ENCODE measurements at places on chromosomes 13 and 19. TPM values are rescaled to one million over a fixed set of nuclear protein-coding genes. Genes with fewer than 3 reads are reported as not detected.

- no peak for DNase-seq
Observed at GRCh38 chr19:45342911-45343310, 2.4 kb downstream of the KLC3 start.

- no peak for DNase-seq
Observed at GRCh38 chr13:113646921-113647340, 11.1 kb downstream of the ATP4B start.

The TEX101 gene
- total RNA-seq = not detected

DNA sequence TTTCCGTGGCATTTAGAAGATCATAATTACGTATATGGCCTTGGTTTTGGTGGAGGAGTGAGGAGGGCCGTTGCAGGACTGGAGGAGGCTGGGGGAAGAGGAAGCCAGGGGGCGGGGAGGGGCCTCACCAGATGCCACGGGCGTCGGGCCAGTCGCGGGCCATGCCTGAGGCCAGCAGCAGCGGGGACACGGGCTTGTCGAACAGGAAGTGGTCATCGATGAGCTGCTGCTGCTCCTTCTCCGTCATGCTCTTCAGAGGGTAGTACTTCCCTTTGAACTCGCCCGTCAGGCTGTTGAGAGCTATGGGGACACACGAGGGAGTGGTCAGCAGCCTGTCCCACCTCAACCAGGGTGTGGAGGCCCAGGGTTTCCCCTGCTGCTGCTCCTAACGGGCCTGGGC is 11.1 kb downstream of the CKM start:
- no peak for DNase-seq

DNA sequence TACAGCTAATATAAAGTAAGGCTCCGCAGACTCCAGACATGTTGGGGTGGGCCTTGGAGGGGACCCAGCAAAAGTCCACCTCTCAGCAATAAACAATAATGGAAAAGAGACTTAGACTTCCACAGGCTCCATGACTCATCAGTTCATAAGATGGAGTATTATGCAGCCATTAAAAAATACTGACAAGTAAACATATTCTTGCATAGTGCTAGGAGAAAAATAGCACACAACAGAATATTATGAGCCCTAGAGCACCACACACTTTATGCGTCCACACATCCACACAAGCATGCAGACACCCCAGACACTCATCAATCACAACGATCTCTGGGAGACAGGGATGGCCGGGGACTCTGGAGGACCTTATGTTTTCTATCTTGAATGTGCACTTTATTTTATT is 46.0 kb downstream of the PDCD5 start:
- DNase-seq = no peak

The PET100 gene
- total RNA-seq = 29.3 TPM

DNA sequence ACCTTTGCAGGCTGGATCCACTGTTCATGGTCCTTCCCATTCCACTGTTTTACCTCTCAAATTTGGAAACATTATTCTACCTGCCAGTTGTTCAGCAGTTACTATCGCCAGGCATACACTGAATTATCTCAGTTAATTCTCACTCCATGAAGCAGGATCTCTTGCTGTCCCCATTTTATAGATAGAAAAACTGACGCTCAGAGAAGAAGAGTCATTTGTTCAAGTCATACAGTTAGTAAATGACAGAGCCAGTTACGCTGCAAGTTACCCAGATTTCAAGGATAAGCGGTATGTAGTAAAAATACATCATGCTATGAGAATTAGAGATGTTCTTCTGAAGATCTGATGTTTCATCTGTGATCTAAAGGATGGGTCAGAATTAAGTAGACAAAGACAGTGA is 40.2 kb upstream of the IGSF23 start:
- DNase-seq = no peak

The SIGLEC11 gene
- total RNA-seq = under 0.01 TPM

- DNase-seq = no peak
Observed at GRCh38 chr13:111893071-111893606, 173.8 kb upstream of the SOX1 start.

- DNase-seq = no peak
Observed at GRCh38 chr13:61162636-61163035, 253.0 kb downstream of the PCDH20 start.

GRCh38 chr19:5714816-5715215 is 5.1 kb downstream of the LONP1 start:
- DNase-seq = no peak

The SMARCA4 gene
- 85.2 TPM for total RNA-seq

DNA sequence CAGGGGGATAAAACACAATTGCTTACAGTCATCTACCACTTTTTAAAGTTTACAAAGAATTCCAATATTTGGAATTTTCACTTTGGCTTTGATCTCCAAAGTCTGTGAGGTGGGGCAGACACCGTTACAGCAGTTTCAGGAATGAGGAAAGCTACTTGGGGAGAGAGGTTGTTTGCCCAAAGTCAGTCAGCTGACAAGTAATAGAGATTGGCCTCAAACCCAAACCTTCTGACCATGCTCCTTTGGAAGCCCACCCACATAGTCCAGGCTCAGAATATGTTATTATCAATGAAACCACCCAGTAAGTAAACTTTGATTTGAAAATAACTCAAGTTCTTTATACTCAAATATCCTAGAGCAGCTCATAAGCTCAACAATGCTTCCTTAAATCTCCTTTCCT is 29.0 kb downstream of the RXFP2 start:
- no peak for DNase-seq

GRCh38 chr13:109249780-109250528 is 536.4 kb downstream of the IRS2 start:
- no peak for DNase-seq

DNA sequence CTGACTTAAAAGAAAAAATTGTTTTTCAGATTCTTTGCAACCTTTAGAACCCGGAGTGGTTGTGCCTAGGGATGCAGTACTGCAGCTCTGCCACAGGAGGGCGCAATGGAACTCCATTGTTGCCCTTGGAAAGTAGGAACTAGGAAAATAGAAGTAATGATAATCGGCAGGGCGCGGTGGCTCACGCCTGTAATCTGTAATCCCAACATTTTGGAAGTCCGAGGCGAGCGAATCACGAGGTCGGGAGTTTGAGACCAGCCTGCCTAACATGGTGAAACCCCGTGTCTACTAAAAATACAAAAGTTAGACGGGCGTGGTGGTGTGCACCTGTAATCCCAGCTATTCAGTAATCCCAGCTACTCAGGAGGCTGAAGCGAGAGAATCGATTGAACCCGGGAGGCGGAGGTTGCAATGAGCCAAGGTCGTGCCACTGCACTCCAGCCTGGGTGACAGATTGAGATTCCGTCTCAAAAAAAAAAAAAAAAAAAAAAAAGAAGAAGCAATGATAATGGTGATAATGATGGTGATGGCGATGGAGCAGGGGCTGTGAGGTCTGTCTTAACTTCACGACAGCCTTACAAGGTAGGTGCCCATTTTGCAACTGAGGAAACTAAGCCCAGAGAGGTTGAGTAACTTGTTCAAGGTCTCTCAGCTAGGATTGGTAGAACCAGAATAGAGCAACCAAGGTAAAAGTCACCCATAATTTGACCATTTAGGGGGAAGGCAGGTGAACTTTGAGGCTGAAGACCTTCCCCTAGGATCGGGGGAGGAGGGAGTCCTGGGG is 5.5 kb upstream of the ADAMTS10 start:
- no peak for DNase-seq

The CYP2A13 gene
- total RNA-seq = not detected

DNA sequence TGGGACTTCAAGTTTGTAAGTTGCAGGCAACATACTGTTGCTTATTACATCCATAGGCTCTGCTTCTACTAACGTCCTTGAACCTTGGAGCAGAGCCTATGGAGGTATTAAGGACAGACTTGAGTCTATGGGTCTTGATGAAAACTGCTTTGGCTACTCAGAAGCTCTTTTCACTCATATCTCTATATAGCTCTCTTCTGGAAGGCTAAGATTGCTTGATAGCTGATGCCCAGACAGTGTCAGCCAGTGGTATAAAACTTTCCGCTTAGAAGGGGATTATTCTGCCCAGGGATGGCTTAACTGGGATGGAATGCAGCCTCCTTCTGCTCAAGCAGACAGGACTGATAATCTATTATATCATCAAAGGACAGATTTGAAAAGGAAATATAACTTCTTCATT is 25.6 kb upstream of the ESD start:
- no peak for DNase-seq

- DNase-seq = no peak
Observed at GRCh38 chr13:28012383-28012782, 23.9 kb upstream of the URAD start.

- DNase-seq = no peak
Observed at GRCh38 chr13:44347301-44347700, 26.3 kb upstream of the SERP2 start.

GRCh38 chr13:83167203-83167602 is 715.1 kb downstream of the SLITRK1 start:
- DNase-seq = no peak

- DNase-seq = no peak
Observed at GRCh38 chr19:38795549-38795948, 6.5 kb downstream of the LGALS7B start.

- no peak for DNase-seq
Observed at GRCh38 chr13:113148407-113148806, 10.0 kb upstream of the PROZ start.

GRCh38 chr13:25981060-25981459 is 70.8 kb downstream of the SHISA2 start:
- DNase-seq = no peak

DNA sequence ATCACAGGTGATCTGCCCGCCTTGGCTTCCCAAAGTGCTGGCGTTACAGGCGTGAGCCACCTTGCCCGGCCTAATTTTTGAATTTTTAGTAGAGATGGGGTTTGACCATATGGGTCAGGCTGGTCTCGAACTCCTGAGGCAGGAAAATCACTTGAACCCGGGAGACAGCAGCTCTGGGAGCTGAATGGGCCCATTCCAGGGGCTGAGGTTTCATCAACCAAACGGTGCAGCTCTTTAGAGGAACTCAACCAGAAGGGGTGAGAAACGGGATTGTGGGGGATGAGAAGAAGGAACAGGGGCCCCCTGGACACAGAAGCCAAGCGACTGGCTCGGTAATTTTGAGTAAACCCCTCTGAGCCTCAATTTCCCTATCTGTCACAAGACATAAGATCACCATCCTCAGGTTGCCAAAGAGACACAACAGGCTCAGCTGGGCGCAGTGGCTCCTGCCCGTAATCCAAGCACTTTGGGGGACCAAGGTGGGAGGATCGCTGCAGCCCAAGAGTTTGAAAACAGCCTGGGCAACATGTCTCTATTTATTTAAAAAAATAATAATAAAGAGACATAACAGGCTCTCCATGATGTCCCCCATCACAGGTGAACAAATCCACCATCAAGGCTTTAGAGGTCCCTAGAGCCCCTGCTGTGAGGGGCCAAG is 562 bp downstream of the IQCN start:
- DNase-seq = no peak

- no peak for DNase-seq
Observed at GRCh38 chr13:75836441-75836840, 200.3 kb downstream of the LMO7 start.

- peak; percentile 43 for DNase-seq
Observed at GRCh38 chr19:48842789-48843162, 6.5 kb upstream of the HSD17B14 start.

GRCh38 chr13:39254601-39255000 is 216.3 kb downstream of the NHLRC3 start:
- DNase-seq = no peak

The RXFP2 gene
- total RNA-seq = 0.82 TPM

DNA sequence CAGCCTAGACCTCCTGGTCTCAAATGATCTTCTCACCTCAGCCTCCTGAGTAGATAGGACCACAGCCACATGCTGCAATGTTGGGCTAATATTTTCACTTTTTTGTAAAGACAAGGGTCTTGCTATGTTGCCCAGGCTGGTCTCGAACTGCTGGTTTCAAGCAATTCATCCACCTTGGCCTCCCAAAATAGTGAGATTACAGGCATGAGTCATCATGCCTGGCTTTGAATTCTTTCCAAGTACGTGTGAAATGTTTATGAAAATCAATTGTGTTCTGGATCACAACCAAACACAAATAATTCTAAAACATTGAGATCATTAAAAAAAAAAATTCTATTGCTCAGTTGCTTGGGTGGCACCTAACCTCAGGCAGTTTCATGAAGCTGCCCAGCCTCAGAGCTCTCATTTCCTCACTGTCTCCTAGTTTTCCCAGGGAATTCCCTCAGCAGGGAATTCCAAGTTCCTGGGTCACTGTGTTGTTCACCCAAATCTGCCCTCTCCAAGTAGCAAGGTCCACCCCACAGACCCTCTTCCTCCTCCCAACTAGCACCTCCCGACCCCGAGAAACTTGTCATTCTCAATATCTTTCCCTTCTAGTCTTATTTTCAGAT is 44.8 kb downstream of the ING1 start:
- no peak for DNase-seq

DNA sequence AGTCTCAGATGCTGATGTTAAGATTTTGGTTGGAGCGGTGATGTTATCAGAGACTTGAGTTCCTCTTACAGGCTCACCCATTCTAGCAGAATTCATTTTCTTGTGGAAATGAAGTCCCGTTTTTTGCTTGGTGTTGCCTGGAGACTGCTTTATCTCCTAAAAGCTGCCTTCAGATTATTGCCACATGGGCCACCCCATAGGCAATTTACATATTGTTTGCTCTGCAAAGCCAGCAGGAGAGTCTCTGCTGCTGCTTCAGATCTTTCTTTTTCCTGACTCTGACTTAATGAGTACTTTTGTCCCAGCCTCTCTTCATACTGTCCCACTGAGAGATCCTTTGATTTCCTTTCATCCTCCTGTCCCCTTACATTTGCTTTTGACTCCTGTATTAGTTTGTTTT is 114.6 kb downstream of the TDRD3 start:
- DNase-seq = no peak

The TUBA3C gene
- total RNA-seq = not detected

DNA sequence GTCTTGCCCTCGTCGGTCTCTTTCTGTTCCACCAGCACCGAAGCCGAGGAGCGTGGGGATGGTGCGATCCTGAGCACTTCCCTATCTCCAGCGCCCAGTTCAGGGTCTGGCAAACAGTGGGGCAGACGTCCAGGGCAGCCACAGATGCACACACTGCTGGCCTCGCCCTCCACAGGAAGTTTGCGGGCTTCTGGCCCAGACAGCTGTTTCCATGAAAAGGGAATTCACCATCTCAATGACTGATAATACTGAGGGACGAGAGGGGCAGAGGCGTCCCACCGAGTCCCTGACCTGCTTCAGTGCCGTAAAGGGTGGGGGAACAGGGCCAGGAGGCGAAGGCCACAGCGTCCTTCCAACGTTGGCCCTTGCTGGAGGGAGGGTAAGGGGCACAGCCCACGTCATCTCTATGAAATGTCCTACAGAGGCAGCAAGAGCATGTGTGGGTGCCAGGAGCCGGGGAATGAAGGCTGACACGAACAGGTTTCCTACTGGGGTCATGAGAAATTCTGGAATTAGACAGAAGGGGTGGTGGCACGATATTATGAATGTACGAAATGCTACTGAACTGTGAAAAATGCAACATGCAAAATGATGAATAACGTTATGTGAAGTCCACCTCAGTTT is 19.5 kb downstream of the SHC2 start:
- DNase-seq = no peak

DNA sequence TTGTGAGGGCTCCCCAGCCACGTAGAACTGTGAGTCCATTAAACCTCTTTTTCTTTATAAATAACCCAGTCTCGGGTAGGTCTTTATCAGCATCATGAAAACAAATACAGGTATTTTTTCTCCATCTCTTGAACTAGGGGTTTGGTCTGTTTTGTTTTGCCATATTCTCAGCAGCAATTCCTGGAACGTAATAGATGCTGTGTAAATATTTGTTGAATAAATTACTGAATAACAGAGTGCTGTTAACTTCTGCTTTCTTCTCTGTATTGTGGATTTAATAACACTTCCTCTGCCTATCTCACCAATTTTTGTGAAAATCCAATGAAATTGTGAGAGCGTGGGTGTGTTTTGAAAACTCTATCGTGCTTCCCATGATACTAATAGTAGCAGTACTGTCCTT is 429.4 kb downstream of the DCT start:
- no peak for DNase-seq

All from frontal cortex (tissue), 4 donors.